ENCODE measurements at places on chromosomes 7 and 10.

- DNase-seq, result no peak
Observed at GRCh38 chr10:77819210-77820112, 107.1 kb downstream of the DLG5 start.

DNA sequence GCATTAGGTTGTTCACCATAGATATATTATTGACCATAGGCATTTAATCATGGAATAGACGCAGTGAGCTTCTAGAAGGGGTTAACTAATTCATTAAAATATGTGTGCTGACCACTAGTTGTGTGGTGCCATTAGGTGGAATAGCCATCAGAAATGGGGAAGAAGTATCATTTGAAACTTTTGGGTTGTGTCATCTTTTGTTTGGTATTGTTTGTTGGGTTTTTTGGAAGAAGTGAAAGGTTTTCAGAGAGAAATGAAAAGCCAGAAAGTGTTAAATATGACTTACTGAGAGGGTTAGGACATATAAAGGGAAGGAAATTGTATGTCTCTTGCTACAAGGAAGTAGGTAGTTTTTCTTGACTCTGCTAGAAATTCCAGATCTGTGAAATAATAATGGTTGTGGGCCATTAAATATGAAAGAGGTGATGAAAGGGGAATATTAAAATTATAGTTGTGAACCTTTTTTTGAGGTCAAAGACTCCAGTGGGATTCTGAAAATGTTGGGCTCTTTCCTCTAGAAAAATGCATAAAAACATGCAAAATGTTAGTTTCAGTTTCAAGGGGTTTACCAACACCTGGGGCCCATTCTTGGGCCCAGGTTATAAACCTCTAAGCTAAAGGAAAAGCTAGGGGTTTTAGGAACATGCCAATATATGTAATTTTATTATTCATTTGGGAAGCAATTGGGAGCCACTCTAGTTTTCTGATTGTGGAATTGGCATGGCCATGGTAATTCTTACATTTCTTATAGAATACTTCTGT lies 348.5 kb downstream of the BBS9 start:
- no peak for DNase-seq

GRCh38 chr10:119917777-119918176 lies 25.2 kb downstream of the SEC23IP start:
- DNase-seq, result peak; percentile 27

GRCh38 chr7:2249744-2250323 lies 7.8 kb downstream of the NUDT1 start:
- DNase-seq, result no peak

DNA sequence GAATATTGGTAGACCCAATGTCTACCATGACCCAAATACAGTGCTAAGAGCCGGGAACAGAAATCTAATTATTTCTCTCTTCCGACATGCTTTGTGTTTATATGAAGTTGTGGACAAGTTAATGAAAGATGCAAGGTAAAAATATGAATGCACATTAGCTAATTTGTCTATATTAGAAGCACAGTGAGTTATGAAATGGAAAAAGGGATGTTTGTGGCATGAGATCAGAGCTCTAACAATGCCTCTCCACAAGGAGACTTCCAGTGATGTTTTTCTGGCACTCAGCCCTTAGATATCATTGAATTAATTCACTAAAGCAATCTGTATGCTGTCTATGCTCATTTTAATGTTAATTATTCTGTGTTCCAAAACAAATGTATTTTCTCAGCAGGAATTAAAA lies 897.2 kb downstream of the CNTNAP2 start:
- DNase-seq, result no peak

- no peak for DNase-seq
Observed at GRCh38 chr7:151218170-151218569, 7.9 kb upstream of the H2BK1 start.

DNA sequence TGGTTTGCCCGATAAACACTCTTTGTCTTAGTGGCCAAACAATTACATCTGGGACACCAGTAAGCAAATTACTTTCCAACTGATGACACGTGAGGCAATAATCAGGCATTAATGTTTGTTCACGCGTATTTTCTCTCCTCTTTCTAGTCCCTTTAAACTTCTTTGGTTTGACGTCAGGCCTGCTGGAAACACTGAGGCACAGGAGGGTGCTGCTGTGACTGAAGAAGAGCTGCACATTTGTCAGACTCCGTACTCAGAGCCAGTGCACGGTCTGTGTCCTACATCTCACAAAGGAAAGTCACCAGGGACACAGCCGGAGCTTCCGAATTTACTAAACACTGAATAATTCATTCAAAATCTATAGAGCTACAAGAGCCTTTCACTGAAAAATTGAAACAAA lies 57.6 kb upstream of the ANAPC16 start:
- no peak for DNase-seq

- no peak for DNase-seq
Observed at GRCh38 chr7:156006024-156006423, 193.8 kb upstream of the SHH start.

DNA sequence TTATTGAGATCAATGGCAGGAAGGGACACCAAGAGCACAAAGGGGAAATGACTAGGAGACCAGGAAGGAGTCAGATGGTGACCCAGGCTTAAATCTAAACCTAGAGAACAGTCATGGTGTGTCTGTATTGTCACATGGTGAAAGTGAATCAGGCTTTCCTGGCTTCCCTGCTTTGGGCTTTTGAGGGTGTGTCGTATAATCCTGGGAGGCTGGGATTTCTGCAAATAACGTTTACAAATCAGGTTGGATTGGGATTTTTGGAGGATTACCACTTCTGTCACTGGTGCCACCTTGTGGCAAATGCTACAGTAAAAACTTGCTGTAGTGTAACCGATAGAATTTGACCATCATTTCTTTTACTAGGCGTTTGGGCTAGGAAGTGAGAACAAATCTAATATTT lies 502.6 kb downstream of the NRG3 start:
- peak; percentile 55 for DNase-seq

- DNase-seq, result no peak
Observed at GRCh38 chr10:88200312-88201032, 337.0 kb downstream of the PTEN start.

DNA sequence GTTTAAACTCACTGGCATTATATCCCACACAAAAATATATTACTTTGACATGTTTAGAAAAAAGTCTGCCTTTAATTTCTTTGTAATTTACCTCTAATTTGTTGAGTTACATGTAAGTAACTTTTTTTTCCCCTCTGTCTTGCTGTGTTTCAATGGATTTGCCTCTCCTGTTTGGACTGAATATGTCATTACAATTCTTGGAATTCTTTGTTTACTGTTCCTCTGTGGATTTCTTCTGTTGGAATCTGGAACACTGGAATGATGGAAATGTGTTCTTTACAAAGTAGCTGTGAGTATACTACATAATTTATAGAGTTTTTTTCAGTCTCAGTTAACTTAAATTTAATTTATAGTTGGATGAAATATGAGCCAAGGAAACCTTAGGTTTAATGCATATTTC lies 30.4 kb downstream of the SEPTIN7 start:
- DNase-seq, result no peak

All from fibroblast of mammary gland (primary cell).